Renal cortical epithelial cell (primary cell): ENCODE measurements at places on chromosomes 12 and 14. TPM values are rescaled to one million over a fixed set of nuclear protein-coding genes. Genes with fewer than 3 reads are reported as not detected.

TAS2R31 gene
- 9.5 TPM in 1 of 2 replicates, not detected in the other for total RNA-seq

DNA sequence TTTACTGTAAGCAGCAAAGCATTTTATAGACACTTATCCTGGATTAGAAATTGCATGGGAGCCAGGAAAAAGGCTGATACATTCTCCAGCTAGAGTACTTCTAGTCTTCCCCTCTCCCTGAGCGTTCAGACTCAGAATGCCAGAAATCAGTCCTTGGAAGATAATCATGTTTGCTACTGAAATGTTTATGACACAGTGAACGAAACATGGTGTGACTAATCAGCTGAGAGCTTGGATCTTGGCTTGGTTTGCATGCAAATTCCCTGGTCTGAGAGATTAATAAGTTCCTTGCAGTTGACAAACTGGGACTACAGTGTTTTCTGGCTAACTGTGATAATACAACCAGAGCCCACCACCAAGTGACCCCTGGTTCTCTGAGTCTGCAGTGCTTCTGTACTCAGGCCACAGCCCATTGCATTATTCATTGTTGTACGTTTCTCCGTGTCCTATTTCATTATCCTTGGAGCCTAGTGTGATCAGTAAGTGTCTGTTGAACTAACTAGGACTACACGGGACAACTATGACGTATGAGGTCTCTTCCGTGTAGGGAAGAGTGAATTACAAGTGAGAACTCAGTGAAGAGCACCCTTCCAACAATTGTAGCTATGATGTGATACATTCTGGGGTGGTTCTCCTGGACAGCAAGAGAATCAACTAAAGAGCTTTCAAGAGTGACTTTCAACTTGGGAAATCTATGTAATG, 34.6 kb upstream of the EVL start:
- peak; percentile 96 for DNase-seq

NGB gene
- total RNA-seq: 0.35 TPM in 1 of 2 replicates, not detected in the other

DNA sequence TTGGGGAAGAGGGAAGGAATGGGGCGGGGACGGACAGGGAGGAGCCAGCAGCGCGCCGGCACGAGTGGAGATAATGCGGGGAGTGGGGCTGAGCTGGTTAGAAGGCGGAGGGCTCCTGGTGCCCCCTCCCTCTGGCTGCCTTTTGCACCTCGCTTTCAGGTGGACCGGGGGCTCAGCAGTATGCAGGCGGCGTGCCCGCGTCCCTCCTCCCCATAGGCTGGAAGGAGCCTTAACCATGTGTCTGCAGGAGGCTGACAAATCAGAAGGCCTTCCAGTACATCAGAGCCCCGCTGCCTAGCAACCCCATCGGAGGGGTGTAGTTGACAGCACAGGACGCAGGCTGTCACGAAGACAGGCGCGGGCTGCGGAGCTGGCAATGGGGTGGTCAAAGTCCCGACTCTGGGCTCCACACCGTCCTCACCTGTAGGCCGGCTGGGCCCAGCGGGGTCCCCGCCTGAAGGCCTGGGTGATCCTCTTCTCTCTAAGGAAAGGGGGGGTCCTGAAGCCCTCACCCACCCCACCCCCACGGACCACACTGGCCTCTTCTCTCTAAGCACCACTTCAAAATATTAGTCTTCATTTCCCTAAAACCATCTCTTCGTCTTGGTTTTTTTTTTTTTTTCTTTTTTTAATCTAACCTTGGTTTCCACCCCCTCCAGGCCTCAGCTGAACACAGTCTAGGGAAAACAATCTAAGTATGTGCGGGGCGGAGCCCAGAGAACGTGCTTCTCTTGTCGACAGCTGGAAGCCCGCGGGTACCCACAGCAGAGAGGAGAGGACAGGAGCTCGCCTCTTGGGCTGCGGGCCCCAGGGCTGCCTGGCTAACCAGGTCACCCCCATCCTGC, 44.5 kb downstream of the KDM2B start:
- DNase-seq: peak; percentile 64

GRCh38 chr12:104551-105081, 38.0 kb downstream of the IQSEC3 start:
- DNase-seq: no peak

PMEL gene
- total RNA-seq: 1.6 and 1.9 TPM in 2 replicates

DNA sequence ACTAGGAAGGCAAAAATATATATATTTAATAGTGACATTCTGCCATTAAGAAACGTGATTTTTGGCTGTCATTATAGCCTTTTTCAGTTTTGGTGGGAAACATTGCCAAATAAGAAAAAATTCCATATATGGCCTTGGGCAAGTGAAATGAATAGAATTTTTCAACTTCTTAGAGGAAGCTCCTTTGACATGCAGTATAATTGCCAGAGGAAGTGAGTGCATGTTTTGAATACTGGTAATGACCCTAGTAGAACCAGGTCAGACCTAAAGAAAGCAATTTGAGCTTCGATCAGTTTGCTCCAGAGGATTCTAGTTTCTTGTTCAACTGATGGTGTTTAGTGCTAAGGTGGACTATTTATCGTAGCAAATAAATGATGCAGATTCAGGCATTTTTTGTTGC, 26.2 kb upstream of the TRIM9 start:
- no peak for DNase-seq

EFCAB11 gene
- 5.0 and 13.9 TPM in 2 replicates for total RNA-seq

ACACB gene
- total RNA-seq: 1.9 and 8.9 TPM in 2 replicates

- no peak for DNase-seq
Observed at GRCh38 chr14:64730061-64730440, 25.8 kb downstream of the PLEKHG3 start.

DNA sequence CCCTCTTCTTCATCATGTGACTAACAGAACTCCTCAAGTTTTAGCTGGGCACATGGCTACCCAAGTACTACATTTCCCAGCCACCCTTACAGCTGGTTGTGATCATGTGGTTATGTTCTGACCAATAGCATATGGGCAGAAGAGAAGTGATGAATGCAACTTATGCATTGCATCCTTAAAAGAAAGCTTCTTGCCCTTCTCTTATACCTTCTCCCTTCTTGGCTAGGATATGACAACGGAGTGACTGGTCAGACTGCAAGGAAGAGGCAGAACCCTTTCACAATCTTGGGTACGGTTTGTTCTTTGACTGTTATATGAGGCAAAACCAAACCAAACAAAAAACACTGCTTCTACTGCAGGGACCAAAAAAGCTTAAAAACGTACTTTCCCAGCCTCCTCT, 66.5 kb upstream of the MAX start:
- peak; percentile 26 for DNase-seq

DNA sequence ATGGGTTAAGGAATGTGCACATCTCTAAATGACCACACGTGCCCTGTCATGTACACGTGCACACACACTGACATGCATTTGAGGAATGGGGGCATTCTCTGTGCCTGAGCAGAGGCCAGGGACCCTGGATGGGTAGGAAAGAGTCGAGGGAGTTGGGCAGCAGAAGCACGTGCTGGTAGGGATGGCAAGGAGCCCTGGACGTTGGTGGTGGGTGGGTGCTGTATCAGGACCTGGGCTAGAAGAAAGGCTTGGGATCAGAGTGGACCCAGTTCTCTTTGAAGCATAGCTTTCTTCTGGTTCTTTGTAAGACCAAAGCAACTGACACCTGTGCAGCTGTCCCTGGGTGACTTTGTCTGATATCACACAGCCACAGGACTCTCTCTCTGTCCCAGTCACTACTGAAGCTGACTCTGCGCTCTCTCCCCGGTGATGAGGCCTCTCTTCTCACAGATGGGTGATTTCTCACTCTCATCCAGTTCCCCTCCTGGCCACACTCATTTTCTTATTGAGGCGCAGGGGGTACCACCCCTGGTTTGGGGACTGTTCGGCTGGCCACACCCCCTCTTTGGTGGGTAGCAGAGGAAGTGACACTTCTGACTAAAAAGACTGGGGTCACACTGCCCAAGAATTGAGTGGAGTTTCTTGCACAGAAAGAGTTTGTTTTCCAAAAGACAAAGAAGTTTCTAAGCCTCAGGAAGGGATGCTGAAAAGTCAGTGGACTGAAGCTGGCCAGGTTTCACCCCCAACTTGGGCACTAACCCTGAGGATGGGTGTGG, 171.7 kb upstream of the RTL1 start:
- DNase-seq: no peak

GRCh38 chr14:63517354-63517753, 25.8 kb downstream of the PPP2R5E start:
- no peak for DNase-seq

- no peak for DNase-seq
Observed at GRCh38 chr12:23640754-23641153, 308.7 kb downstream of the SOX5 start.

DNA sequence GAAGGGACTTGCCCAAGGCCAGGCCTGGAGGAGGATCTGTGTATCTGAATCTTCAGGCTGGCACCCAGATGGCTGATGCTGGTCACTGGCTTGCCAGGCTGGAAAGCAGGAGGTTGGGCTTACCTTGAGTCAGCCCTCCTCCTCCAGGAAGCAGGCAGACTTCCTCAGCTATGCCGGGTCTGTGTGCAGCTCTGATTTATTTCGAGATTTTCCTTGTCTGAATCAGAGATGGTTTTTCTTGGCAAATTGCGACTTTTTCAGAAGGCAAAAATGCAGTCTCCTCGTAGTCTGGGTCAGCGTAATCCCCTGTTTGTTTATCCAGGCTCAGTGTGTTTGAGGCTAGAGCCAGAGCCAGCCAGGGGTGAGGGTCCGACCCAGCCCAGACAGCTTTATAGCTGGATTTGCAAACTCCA, 48.9 kb downstream of the SMOC1 start:
- no peak for DNase-seq

DNA sequence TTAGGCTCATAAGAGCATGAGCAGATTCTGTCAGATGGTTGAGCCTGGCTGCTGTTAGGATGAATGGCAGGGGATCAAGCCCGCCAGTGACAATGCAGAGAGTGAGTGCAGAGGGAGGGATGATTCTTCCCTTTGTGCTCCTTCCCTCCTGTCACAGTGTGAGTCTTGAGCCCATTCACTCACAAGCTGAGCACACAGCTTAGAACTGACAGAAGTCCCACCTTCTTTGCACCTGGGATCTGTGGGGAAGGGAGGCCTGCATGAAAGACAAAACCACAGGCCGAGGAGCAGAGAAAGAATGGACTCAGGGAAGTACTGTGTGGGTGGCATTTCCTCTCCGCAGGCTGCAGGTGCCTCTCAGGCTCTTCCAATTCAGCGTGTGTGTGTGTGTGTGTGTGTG, 160.6 kb downstream of the KCNA5 start:
- no peak for DNase-seq

DNA sequence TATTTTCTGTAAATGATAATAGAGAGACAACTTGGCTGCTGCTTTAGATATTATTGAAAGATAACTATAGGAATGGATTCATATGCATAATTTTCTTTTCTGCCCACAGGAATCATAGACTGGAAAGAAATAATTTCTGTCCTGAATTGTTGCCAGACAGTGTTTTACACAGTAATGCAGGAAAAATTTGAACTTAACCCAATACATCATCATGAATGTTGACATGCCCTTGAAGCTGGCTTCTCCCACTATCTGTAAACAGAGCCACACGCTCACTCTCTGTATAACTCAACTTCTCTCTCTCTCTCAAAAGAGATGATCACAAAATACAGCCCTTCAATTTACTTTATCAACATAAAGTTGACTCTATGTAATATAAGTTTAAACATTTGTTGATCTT, 56.6 kb downstream of the PAX9 start:
- no peak for DNase-seq

OLR1 gene
- total RNA-seq: 0.87 and 0.89 TPM in 2 replicates
